ENCODE measurements at places on chromosomes 13 and 19.

- DNase-seq: no peak
These were observed 3.5 kb upstream of the ZNF358 start for GRCh38 chr19:7512400-7512851.

- no peak for DNase-seq
These were observed 39.3 kb upstream of the URAD start for GRCh38 chr13:28027607-28028364.

- DNase-seq: no peak
These were observed 140.8 kb downstream of the MIPEP start for GRCh38 chr13:23748109-23748990.

DNA sequence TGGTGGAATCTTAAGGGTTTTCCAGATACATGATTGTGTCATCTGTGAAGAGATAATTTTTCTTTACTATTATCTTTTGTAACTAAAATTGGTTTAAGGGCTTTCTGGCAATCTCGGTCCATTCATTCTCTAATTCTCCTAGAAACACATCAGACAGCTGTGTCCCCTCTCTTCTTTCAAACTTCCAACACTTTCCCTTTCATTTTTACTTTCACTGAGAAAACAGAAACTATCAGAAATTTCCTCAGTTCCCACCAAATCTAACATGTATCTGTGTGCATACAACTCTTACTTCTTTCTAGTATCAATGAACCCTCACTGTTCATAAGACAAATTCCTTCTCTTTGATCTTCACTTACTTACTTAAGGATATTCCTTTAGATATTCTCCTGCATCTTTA is 40.2 kb downstream of the KCNRG start:
- no peak for DNase-seq

DNA sequence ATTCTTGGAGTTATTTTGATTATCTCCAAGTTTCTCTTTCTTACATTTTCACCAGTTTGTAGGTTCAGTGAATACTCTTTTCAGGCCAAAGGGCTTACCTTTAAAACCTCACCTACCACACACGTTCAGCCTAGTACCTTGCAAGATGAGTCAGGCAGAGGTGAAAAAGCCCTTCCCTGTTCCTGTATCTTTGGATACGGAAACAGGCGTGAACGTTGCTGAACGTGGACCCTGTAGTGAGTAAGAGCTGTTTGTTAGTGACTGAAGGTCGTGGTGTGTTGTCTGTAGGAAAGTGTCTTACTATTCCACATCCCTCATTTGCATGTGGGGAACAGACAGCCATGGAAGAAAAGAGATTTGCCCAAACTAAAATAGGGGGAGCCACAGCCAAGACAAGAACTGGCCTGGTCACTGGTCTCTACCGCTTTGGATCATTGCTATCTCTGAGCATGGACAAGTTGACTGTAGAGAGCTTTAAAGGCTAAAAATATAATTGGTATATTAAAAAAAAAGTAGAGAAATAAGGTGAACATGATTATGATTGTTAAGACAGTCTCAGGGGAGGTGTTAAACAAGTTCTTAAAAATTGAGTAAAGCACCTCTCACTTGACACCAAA is 3.5 kb downstream of the CEBPG start:
- DNase-seq: no peak

DNA sequence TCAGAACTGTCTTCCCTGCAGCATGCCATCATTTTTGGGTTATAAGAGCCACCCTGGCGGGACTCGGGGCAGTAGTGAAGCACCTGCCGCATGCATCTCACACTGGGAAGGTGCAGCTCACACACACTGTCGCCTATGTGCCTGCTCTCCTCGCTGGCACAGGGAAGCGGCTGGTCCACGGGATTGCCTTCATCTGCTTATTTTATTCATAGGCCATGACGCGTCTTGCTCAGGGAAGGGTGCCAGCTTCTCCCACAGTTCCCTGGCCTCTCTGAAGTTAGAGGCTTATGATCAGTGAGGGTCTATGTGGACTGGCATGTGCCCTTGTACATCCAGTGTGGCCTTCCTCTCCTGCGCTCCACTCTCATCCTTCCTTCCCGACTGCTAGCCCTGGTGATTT is 150.0 kb downstream of the KLF12 start:
- no peak for DNase-seq

GRCh38 chr13:22218797-22219196 is 547.9 kb downstream of the FGF9 start:
- no peak for DNase-seq

GRCh38 chr19:48918801-48919247 is 14.7 kb upstream of the DHDH start:
- DNase-seq: no peak

GRCh38 chr13:44471686-44472085 is 98.1 kb downstream of the SERP2 start:
- DNase-seq: no peak

- no peak for DNase-seq
These were observed 226.7 kb upstream of the IPO5 start for GRCh38 chr13:97726664-97727280.

DNA sequence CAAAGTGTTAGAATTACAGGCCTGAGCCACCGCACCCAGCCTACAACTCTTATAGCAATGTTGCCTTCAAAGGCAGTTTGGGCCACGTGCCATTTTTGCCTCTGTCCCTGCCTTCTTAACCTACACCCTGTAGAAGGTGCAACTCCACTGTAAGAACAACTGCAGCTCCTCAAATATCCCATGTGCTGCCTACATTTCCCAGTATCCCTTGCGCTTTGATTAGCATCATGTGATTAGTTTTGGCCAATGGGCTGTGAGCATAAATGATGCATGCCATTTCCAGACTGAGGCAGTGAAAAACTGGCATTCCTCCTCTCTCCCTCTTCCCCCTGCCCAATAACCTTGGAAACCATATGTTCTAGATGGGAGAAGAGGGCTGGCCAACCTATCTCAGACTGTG is 75.2 kb upstream of the MRI1 start:
- DNase-seq: no peak
